ENCODE measurements at places on chromosomes 11 and 22.

- DNase-seq: no peak
Measured at GRCh38 chr11:128735935-128736605, 42.2 kb downstream of the FLI1 start.

DNA sequence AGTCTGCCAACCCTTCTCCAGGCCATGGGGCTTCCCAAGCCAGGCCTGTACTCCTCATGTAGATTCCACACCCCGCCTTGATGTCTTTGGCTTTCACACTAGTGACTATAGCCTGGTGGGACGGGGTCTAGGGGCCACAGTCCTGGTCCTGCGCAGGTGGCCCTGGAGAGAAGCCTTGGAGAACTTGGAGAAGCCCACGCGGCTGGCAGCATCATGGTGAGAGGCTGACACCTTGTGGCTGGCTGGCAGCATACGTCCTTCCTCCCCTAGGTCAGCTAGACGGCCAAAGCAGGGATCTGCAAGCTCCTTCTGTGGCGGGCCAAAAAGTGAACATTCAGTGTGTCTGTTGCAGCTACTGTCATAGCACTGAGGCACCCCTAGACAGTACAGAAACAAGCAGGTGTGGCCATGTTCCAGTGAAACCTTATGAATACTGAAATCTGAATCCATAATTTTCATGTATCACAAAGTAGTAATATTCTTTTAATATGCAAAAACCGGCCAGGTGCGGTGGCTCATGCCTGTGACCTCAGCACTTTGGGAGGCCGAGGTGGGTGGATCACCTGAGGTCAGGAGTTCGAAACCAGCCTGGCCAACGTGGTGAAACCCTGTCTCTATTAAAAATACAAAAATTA lies 42.0 kb downstream of the FAM83F start:
- peak; percentile 82 for DNase-seq

DNA sequence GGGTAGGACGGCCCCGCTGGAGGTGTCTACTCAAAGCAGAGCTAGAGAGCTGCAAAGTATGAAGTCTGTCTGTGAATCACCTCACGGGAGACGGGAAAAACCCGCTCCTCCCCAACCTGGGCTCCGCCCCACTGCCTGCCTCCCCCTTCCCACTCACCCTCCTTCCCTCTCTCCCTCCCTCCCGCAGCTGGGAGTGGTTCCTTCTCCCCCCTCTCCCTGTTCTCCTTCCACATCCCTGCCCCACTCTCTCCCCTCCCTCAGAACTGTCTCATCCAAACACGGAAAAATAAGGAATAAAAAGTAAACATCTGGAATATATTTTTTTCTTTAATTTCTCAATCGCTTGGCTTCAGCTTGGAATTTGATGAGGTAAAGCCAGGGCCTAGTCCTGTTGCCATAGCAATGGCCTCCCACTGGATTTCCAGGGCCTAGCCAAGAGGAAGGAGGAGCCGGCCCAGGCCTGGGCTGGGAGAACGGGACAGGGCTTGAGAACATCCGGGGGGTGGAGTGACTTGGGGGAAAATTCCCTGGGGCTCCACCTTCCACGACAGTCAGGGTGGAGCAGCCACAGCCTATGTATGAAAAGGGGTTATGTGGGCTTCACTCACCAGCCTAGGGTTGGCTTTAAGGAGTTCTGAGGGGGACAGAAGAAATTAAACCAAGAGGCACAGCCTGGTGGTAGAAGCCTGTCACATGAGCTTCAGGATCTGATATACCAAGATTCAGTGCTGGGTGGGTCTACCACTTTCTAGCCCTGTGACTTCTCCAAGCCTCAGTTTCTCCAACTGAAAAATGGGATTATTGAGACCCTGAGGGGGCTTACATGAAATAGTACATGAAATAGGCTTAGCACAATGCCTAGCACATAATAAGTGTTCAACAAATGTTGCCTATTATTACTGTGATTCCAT lies 2.2 kb downstream of the TNKS1BP1 start:
- DNase-seq: peak; percentile 96

GRCh38 chr11:93814966-93815633 lies 31.0 kb downstream of the MED17 start:
- DNase-seq: peak; percentile 28

- DNase-seq: no peak
Measured at GRCh38 chr11:130396965-130397364, 31.4 kb downstream of the ADAMTS8 start.

DNA sequence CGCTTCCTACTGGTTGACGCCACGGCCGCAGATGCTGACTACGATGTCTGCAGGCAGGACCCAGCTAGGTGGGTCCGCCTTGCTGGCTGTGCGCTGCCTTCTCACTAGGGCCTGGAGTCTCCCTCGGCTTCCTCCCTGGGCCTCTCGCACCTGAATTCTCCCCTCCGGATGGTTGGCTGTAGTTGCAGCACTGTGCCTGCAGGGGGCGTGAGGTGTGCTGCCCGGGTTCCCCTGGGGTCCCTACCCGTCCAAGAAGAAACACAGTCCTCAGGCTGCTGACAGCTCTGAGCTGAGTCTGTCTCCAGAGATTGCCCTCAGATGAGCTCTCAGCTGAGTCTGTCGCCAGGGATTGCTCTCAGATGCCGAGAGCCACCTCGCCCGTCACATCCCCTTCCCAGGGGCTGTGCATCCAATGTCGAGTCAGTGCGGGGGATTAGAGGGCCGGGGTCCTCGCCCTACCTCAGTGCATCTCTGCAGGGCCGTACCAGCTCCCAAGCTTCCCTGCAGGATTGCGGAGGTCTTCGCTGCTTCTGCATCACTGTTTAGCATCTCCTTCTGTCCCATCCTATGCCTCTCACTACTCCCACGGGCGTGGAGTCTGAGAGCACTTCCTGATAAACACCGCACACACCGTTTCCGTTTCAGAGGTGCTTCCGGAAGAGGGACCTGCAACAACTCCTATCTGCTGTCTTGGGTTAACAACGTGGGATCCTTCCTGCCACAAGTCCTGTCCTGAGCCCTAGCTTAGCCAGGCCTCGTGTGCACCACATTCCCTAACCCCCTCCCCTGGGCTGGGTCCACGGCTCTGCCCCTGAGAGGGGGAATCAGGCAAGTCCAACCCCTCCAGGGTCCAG lies 196.9 kb downstream of the CSNK2A3 start:
- DNase-seq: no peak

GRCh38 chr11:134640971-134641968 lies 229.2 kb upstream of the B3GAT1 start:
- DNase-seq: no peak

DNA sequence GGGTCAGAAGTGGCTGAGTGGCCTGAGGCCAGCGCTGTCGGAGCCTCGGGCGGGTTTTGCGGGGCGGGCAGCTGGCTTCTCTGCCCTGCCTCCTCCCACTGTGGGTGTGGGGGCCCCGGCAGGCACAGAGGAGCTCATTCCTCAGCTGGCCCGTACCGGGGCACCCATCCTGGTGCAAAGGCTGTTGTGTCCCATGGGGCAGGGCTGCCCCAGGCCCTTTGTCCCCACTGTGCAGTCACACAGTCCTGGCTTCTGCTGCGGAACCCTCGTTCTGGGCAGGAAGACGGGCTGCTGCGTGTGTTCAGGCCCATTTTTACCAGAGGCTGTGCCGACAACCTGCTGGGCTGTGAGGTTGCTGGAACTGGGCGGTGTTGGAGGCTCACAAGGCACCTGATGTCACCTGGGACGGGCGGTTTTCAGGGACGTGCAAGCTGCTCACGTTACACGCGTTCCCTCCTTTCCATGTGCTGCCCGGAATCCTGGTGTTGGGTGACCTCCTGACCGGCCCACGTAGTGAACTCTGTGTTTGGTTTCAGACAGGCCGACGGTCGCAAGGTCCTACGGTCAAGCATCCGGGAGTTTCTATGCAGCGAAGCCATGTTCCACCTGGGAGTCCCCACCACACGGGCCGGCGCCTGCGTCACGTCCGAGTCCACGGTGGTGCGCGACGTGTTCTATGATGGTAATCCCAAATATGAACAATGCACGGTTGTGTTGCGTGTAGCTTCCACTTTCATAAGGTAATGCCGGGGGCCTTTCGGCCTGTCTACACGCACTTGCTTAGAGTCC lies 5.2 kb downstream of the SELENOO start:
- no peak for DNase-seq

GRCh38 chr11:77661670-77662069 lies 24.1 kb upstream of the CLNS1A start:
- no peak for DNase-seq

- no peak for DNase-seq
Measured at GRCh38 chr11:32420937-32421901, 14.1 kb downstream of the WT1 start.

DNA sequence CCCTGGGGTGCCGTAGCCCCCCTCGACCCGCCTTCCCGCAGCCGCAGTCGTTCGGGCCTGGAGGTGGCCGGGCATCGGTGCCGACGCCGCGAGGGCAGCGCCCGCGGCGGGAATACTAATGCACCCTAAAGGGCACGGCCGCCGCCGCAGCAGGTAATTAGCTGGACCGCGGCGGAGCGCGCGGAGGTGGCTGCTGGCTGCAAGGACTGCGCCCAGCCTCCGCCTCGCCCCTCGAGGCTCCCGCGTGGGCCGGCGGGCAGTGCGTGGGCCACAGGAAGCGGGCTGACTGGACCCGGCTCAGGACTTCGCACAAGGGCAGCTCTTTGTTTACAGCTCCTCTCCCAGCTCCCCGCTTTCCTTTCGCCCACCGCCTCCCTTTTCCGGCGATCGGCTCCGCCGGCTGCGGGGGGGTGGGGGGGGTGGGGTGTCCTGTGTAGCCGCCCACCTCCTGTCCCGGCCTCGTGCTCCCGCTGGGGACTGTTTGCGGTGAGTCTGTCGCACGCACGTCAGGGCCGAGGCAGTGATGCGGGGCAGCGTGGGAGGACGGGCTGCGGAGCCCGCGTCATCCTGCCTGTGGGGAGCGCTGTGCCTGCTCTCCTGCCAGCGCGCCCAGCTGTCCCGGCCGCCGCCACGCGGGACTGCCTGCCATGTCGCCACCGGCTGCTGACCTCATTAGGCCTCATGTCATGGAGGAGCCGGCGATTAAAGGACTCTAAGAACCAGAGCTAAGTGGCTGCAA lies 53.2 kb downstream of the GRIK4 start:
- peak; percentile 77 for DNase-seq

DNA sequence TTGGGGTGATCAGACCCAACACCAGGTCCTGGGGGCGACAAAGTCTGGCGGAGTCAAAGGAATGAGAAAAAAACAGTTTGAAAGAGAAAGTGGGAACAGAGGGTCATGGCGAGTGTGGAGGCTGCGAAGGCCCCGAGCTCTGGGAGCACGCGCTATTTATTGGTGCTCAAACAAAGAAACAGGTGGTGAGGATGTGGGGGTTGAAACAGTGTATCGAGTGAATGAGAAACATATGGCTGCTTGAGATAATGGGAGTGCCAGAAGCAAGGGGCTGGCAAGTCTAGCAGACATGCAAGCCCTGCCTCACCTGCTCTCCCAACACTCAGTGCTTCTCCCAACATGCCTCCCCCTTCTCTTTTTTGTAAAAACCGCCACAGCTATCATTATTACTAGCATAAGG lies 7.8 kb upstream of the DUSP18 start:
- no peak for DNase-seq

- DNase-seq: no peak
Measured at GRCh38 chr11:14636119-14636518, 7.5 kb upstream of the PDE3B start.

- no peak for DNase-seq
Measured at GRCh38 chr22:46917771-46918101, 155.3 kb downstream of the TBC1D22A start.

GRCh38 chr11:75611823-75612222 lies 49.8 kb downstream of the SERPINH1 start:
- DNase-seq: no peak

DNA sequence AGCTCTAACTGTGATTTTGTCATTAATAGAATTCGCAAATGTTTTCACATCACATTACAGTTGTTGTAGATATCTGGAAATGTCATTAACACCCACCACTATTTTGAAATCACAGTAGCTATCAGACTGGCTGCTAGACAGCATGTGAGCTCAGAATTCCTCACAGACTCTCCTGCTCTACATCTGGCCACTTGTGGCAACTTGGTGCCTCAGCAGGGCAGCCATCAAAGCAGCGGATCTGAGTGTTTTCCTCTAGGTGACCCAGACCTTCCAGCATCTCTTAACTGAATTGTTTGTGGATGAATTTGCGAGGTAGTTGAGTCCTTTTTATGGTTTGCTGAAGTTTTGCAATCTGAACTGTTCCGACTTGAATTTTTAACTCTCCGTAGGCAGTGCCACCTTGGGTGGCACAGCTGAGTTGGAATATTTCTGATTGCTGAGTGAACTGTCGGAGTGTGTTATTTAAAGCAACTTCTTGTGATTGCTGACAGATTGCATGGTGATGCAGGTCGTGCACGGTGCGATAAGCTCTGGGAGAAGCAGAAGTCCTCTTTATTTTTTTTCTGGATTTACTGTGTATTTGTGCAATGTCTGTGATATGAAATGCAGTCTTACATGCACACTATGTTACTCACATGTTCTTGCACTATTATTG lies 114.0 kb upstream of the PLET1 start:
- DNase-seq: no peak

GRCh38 chr11:118401880-118402590 lies 629 bp downstream of the ATP5MG start:
- peak; percentile 72 for DNase-seq

DNA sequence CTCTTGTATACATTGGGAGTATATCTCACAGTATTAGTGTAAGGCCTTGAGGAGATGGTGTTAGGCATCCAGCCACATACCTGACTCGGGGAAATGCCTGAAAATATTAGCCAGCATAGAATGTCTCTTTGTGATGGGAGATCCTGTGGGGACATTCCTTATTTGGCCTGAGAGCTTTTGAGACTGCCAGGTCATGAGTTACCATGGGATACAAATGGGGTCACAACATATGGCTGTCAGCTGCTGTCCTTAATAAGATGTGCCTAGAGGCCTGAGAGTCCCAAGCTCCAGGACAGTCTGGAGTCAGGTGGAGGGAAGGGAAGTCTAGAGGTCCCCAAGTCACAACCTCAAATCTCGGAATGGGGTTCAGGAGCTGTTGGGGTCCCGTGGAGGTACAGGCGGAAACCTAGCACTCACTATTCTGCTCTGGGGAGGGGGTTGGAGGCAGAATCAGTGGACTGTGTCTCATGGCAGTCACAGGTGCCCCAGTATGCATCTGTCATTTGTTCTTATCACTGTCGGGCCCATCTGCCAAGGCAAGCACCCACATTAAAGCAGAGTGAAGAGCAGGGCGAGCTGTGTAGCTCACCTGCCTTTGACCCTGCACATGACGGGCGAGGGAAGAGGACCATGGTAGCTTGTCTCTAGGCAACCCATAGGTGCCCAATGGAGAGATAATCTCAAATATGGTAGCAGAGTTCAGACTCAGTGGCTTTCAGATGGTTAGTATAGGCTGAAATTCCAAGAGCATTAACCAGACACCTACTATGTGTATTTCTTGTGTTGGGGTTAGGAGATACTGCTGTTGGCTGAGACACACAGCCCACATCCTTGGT lies 29.9 kb downstream of the KCNQ1OT1 start:
- DNase-seq: no peak

GRCh38 chr11:63816166-63816565 lies 2.9 kb downstream of the SPINDOC start:
- no peak for DNase-seq

DNA sequence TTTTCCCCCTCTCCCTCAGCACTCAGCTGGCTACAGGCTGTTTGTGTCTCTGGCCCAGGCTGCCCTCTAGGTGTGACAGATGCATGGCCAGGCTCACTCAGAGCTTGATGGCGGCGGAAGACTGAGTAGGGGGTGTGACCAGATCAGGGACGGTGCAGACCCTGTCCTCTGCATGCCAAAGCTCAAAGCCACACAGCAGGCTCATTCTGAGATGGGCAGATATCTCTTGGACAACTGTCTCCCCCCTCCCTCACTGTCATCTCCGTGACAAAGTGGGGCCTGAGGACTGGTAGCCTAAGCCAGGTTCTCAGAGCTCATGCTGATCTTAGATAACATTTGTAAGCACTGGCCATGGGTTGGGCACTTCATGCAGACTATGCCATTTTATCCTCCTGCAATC lies 231.3 kb downstream of the DSCAML1 start:
- DNase-seq: no peak

Data from astrocyte of the hippocampus (primary cell).